GM12878 (cell line): ENCODE measurements at places on chromosomes 1 and 21. TPM values are rescaled to one million over a fixed set of nuclear protein-coding genes. Genes with fewer than 3 reads are reported as not detected.

DNA sequence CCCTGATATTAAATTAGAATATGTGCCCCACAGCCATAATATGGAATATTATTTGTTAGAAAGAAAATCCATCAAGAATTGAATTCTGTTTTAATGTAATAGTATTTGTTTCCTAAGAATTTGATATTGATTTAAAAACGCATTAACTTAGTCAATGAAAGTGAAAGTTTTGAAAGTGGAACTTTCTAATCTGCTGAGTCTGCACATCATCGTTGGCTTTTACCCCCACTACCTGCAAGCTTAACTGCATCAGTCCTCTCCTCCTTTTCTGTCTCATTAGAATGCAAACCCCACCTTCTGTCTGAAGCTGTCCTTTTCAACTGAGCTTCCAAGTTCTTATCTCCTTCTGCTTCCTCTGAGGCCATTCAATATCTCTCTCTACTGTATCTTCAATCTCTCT is 42.5 kb downstream of the XCL1 start:
- no peak for DNase-seq

GRCh38 chr1:198775606-198776005 is 136.8 kb downstream of the PTPRC start:
- DNase-seq, result no peak

DNA sequence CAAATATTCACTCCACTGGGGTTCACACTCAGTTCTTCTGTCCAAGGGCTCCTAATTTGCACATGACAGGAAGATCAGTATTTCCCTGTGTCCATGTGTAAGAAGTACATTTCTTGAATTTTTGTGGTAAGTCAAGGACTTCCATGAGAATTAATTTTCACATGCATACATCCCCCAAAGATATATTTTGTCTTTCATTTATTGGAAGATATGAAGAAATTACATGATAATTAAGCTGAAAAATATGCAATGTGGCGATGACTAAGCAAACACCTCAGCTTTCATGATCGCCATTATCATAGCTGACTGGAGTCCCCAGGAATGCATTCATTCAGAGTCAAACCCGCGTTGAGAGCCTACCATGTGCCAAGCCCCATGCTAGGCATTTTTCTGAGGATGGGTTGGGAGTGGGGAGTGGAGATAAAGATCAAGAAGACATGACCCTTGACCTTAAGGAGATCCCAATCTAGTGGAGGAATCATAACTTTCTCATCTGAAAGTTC is 104.6 kb upstream of the F3 start:
- DNase-seq, result no peak

The OR2M3 gene
- total RNA-seq, result not detected in 2 replicates

- no peak for DNase-seq
These were observed 81.5 kb downstream of the MRPS6 start for GRCh38 chr21:34154878-34155277.

The OBSCN gene
- total RNA-seq, result 0.11 and 0.36 TPM in 2 replicates

DNA sequence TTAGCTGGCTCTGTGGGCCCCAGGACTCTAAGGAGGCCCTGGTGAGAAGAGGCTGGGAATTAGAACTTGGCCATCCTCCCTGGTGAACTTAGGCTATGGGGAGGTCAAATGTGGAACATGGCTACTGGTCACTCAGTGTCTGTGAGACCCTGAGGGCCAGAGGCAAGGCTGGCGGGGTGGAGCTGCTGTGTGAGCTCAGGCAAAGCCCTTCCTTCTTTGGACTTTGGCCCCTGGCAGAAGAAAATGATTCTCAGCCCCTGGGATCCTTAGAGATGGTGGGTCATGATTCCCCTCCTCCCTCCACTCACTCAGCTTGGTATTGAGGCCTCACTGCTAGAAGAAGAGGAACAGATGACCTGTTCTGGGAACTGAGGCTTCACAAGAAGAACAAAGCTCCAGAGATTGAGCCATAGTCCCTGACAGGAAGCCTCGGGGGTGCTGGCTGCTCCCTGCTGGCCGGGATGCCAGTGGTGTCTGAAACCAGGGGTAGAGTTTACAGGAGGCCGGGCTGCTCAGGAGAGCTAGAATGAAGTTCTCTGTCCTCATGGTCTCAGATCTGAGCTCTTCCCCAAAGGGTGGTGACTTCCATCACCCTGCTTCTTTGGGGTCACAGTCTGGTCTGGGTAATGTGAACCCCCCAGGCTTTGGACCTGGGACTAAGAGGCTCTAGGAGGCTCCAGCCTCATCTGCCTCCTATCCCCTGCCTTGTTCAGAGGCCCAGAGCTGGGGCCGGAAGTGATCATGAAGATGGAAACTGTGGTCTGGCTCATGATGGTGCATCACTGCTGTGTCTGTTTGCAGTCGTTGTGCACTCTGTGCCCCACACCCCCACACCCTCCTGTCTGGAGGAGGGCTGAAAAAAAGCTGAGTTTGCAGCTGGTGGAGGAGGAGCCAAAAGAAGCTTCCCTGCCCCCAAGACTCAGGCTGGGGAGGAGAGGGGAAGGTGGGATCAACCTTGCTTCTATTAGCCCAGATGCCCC is 905 bp downstream of the BTBD19 start:
- peak; percentile 84 for DNase-seq

The HCRTR1 gene
- not detected in 2 replicates for total RNA-seq

- no peak for DNase-seq
These were observed 10.4 kb upstream of the PEF1 start for GRCh38 chr1:31655104-31655503.

- DNase-seq, result no peak
These were observed 4.1 kb upstream of the PTAFR start for GRCh38 chr1:28180306-28181305.

DNA sequence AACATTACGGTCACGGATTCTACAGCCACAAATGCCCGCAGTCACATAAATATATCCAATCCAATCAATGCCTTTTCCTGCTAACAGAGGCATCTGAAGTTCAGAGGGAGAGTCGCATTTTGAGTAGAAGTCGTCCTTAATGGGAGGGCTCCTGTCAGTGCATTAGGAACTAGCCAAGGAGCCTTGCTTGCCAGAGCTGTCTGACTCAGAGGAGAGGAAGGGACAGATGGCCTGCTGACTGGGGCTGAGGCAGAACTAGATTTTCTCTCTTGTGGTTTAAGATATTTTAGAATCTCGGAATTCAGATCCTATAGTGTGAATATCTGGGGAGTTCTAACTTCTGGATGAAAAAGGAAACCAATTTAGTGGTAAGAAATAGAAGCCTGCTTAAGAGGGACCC is 10.6 kb downstream of the XKR8 start:
- DNase-seq, result no peak

The MIXL1 gene
- 0.23 and 0.40 TPM in 2 replicates for total RNA-seq

GRCh38 chr1:183912265-183912886 is 107.5 kb downstream of the RGL1 start:
- peak; percentile 65 for DNase-seq

- DNase-seq, result no peak
These were observed 32.7 kb downstream of the BEND5 start for GRCh38 chr1:48744032-48744431.
